ENCODE measurements at places on chromosomes 3 and 15.

DNA sequence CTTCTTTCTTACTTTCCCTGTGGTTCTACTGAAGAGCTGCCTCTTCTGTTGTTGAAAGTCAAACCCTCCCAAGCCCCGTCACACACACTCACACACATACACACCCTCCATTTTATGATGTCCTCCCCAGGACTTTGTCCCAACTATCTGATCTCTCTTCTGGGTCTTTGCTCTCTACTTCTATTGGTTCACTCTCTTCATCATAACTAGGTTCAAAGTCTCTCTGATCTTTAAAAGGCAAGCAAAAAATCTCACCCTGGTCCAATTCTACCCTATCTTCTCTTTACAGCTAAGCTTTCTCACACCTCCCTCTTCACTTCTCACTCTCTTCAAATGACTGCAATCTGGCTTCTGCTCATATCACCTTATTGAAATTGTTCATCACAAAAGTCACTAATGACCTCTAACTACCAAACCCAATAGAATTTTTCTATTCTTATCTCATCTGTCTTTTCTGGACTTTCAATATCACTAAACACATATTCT lies 34.8 kb downstream of the LRRFIP2 start:
- DNase-seq = no peak

- no peak for DNase-seq
Observed at GRCh38 chr3:100029689-100030088, 84.6 kb downstream of the FILIP1L start.

GRCh38 chr3:11523572-11524101 lies 120.1 kb downstream of the VGLL4 start:
- no peak for DNase-seq

- DNase-seq = no peak
Observed at GRCh38 chr3:11002371-11002807, 9.8 kb downstream of the SLC6A1 start.

GRCh38 chr3:150640256-150640655 lies 37.1 kb downstream of the SELENOT start:
- no peak for DNase-seq

GRCh38 chr3:134354612-134355251 lies 19.5 kb downstream of the AMOTL2 start:
- DNase-seq = no peak
